GM23248 (cell line): ENCODE measurements at places on chromosomes 2 and 18. TPM values are rescaled to one million over a fixed set of nuclear protein-coding genes. Genes with fewer than 3 reads are reported as not detected.
A peak's percentile ranks its signal among the peaks of the same experiment; 100 is the strongest.

DNA sequence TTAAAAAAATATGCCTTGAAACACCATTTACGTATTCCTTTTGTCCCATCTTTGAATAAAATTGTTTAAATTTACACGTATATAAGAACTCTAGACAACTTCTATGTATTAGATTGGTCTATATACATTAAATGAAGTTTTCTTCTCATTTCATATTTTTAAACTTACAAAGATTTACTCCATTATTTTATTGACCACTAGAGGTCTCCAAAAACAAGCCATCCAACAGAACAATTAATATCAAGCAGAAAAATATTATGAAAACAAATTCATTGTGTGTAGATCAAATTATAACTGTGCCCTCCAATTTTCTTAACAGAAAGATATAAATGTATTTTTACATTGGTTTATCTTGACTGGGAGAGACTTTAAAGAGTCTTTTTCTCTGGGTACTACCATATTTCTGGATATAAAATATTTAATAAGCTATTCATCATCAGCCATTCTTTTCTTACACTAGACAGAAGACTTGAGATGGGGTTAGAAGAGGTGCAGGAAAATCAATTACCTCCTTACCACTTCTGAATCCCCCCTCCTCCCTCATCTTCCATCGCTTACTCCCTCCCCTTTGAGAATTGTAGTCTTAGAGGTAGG, 66.5 kb downstream of the DPP4 start:
- DNase-seq, result peak; percentile 32

- DNase-seq, result peak; percentile 6
Observed at GRCh38 chr2:57370882-57371585, 675.6 kb upstream of the VRK2 start.

LRATD1 gene
- polyA plus RNA-seq, result 0.86 and 1.3 TPM in 2 replicates

DNA sequence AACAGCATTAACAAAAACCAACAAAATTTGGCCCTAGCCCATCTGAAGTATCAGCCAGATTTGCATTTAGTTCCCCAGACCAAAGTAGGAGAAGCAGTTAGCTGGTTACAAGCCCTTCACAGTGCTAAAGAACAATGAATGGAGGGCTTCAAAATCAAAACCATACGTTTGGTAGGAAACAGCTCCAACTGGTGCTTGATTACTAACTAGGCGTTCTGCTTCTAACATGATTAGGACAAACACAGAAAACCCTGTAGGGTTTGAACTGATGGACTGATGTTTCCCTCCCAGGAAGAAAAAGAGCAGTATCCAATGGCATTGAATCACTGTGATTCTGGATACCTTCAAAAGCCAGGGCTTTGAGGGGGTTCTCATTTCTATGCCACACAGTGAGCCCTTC, 20.5 kb upstream of the STAT4 start:
- DNase-seq, result peak; percentile 53

DNA sequence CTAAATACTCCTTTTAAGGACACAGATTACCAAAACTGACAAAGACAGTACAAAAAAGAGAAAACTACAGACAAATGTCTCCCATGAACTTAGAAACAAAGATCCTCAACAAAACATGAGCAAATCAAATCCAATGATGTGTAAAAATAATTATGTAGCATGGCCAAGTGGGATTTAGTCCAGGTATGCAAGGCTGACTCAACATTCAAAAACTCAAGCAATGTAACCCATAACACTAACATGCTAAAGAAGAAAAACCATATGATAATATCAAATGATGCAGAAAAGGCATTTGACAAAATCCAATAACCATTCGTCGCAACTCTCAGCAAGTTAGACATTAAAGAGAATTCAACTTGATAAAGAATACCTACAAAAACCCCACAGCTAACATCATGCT, 239.0 kb upstream of the KLHL29 start:
- DNase-seq, result no peak

GRCh38 chr2:46954951-46955571, 39.5 kb upstream of the MCFD2 start:
- DNase-seq, result peak; percentile 94

DNA sequence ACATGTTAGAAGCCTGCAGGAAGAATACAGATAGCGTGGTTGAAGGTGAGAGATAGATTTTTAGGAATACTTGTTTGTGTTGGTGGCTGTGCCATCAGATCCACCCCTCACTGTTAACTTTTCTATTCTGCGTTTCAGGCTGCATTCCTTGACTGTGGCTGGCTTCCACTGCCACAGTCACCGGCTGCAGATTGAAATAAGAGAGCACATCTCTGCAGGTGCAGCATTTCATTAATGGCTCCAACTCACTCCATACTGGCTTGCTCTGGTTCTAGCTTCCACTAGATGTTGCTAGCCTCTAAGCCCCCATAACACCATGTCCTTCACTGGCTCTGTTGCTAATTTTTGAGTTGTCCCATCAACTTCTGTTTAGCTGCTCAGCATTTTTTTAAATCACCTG, 286.5 kb downstream of the CPS1 start:
- DNase-seq, result no peak

SP5 gene
- polyA plus RNA-seq, result not detected in 2 replicates
